A549 treated with dexamethasone at 1 μM for 4 hours (cell line): ENCODE measurements at places on chromosomes 2 and 18. TPM values are rescaled to one million over a fixed set of nuclear protein-coding genes. Genes with fewer than 3 reads are reported as not detected.

FEV gene
- 0.20 TPM in 1 of 5 replicates, not detected in the others for total RNA-seq

ZNF2 gene
- total RNA-seq: 3.0 to 4.4 TPM (median 4.3 TPM) in 5 replicates

ZNF142 gene
- 10.4 to 22.5 TPM (median 20.8 TPM) in 5 replicates for total RNA-seq

XRCC5 gene
- 182 to 208 TPM (median 194 TPM) in 5 replicates for total RNA-seq

STEAP3 gene
- 42.0 to 55.6 TPM (median 53.7 TPM) in 5 replicates for total RNA-seq

VWC2L gene
- total RNA-seq: not detected in 5 replicates

ARHGAP28 gene
- 0.05 to 0.28 TPM (median 0.06 TPM) in 4 of 5 replicates, not detected in the other for total RNA-seq

UGT1A3 gene
- 0.06 to 0.18 TPM (median 0.11 TPM) in 3 of 5 replicates, not detected in the others for total RNA-seq

LBX2 gene
- 2.7 to 3.7 TPM (median 3.0 TPM) in 5 replicates for total RNA-seq

CENPA gene
- total RNA-seq: 38.8 to 53.8 TPM (median 51.0 TPM) in 5 replicates

CCDC138 gene
- total RNA-seq: 6.8 to 8.4 TPM (median 7.8 TPM) in 5 replicates

MAL gene
- total RNA-seq: 0.11 to 0.32 TPM (median 0.24 TPM) in 4 of 5 replicates, not detected in the other

TACR1 gene
- total RNA-seq: 0.04 to 0.14 TPM (median 0.08 TPM) in 4 of 5 replicates, not detected in the other

FBLN7 gene
- total RNA-seq: 0.32 to 0.78 TPM (median 0.57 TPM) in 5 replicates

GNAL gene
- 5.7 to 8.6 TPM (median 7.4 TPM) in 5 replicates for total RNA-seq

DNAH6 gene
- total RNA-seq: 0.01 to 0.12 TPM (median 0.04 TPM) in 4 of 5 replicates, not detected in the other
